ENCODE measurements at places on chromosomes 1 and 21. TPM values are rescaled to one million over a fixed set of nuclear protein-coding genes. Genes with fewer than 3 reads are reported as not detected.
A peak's percentile ranks its signal among the peaks of the same experiment; 100 is the strongest.

GRCh38 chr1:44808063-44808937 lies at the start of gene BTBD19:
TSS of gene BTBD19 (plus strand) at chr1:44808523. CDS start at chr1:44808821, 298 bp downstream.
- DNase-seq = peak; percentile 88
- H3K4me3 ChIP-seq = peak within 1 kb of the TSS; percentile 28
- peaks cover 30% of the 10 kb centered on the region for H3K4me1 ChIP-seq
- H3K36me3 ChIP-seq = peaks cover 5% of the 10 kb centered on the region

DNA sequence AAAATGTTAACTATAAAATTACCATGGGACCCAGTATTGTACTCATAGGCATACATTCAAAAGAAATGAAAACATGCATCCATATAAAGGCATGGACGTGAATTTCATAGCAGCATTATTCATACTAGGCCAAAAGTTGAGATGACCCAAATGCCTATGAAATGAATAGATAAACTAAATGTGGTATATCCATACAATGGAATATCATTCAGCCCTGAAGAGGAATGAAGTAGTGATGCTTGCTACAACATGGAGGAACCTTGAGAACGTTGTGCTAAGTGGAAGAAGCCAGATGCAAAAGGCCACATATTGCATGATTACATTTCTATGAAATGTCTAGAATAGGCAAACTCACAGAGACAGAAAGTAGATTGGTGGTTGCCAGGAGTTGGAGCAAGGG lies 127.1 kb upstream of the IPO9 start:
- no peak overlapping the region for H3K4me3 ChIP-seq
- no peak for DNase-seq
- peaks cover 13% of the 10 kb centered on the region for H3K36me3 ChIP-seq
- peaks cover 12% of the 10 kb centered on the region for H3K4me1 ChIP-seq

- peak; percentile 22 for DNase-seq
- no peaks in the 10 kb centered on the region for H3K36me3 ChIP-seq
- peak overlapping the region; percentile 84 for H3K27ac ChIP-seq
- no peaks in the 10 kb centered on the region for H3K27me3 ChIP-seq
Measured at GRCh38 chr1:113981962-113982931, 3.0 kb downstream of the OLFML3 start.

DNA sequence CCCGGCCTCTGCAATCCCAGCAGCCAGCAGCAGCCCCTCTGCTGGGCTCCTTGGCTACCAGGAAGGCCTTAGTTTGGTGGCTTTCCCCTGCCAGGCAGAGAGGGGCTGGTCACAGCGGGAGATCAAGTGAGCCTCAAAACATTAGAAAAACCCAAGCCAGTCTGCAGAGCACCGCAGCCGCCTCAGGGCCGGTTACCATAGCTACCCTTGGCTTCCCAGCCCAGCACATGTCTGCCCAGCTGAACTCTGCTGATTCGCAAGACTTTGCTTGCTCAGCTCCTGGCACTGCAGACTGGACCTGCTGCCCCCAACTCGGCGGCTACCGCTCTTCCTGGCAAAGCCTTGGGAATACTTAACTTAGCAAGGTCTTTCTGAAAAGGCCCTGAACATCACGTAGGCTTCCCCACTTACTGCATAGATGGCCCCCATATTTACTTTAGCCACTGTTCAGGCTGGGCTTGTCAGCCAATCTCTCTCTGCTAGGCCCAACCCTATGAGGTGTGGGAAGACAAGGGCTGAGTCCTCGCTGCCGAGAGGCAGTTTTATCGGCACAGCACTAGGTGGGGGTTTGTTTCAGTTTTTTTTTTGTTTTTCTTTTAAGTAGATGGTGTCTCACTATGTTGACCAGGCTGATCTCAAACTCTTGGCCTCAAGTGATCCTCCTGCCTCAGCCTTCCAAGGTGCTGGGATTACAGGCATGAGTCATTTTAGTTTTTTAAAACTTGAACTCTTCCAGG lies 28.6 kb upstream of the PLEKHG5 start:
- peaks cover 24% of the 10 kb centered on the region for H3K4me1 ChIP-seq
- H3K36me3 ChIP-seq = peaks cover 10% of the 10 kb centered on the region
- peak overlapping the region; percentile 7 for H3K4me3 ChIP-seq
- peak; percentile 96 for DNase-seq
- no peaks in the 10 kb centered on the region for H3K27me3 ChIP-seq

- no peaks in the 10 kb centered on the region for H3K36me3 ChIP-seq
- no peaks in the 10 kb centered on the region for H3K27me3 ChIP-seq
- DNase-seq = peak; percentile 11
Measured at GRCh38 chr1:66764994-66765578, 12.8 kb downstream of the DYNLT5 start.

GRCh38 chr1:43298055-43298454 lies 2.7 kb upstream of the TIE1 start:
- H3K4me3 ChIP-seq = no peak overlapping the region
- H3K27ac ChIP-seq = no peak overlapping the region
- peaks cover 7% of the 10 kb centered on the region for H3K4me1 ChIP-seq

- H3K4me1 ChIP-seq = no peaks in the 10 kb centered on the region
- no peak overlapping the region for H3K4me3 ChIP-seq
- no peaks in the 10 kb centered on the region for H3K27me3 ChIP-seq
- no peaks in the 10 kb centered on the region for H3K36me3 ChIP-seq
- no peak overlapping the region for H3K27ac ChIP-seq
Measured at GRCh38 chr21:42629933-42630589, 23.4 kb upstream of the PDE9A start.

- no peak for DNase-seq
- no peaks in the 10 kb centered on the region for H3K27me3 ChIP-seq
- peaks cover 12% of the 10 kb centered on the region for H3K4me1 ChIP-seq
- H3K36me3 ChIP-seq = peaks cover 14% of the 10 kb centered on the region
Measured at GRCh38 chr1:244866355-244866754, 2.0 kb upstream of the HNRNPU start.

DNA sequence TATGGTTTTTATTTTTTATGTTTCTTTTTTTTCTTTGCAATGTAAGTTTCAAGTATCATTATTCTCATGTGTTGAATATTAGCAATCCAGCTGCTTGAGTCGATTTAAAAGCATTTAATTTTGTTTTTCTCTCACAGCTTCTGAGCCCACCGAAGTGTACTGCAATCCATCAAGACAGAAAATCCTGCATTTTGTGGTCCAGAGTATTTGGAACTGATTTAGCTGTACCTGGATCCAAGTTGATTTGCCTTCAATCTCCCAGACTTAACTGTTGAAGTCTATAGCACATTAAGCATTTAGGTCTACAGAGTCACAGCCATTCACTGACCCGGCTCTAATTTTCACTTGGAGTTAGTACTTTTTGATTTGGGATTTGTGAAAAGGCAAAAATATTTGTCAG lies 622.9 kb upstream of the ADAMTS5 start:
- no peak overlapping the region for H3K4me3 ChIP-seq
- peaks cover 5% of the 10 kb centered on the region for H3K4me1 ChIP-seq
- DNase-seq = no peak
- no peaks in the 10 kb centered on the region for H3K27me3 ChIP-seq
- no peaks in the 10 kb centered on the region for H3K36me3 ChIP-seq

- peak; percentile 5 for DNase-seq
- no peaks in the 10 kb centered on the region for H3K36me3 ChIP-seq
- no peaks in the 10 kb centered on the region for H3K4me1 ChIP-seq
- no peaks in the 10 kb centered on the region for H3K27me3 ChIP-seq
Measured at GRCh38 chr1:74422421-74423292, 89.8 kb downstream of the LRRC53 start.

- no peaks in the 10 kb centered on the region for H3K36me3 ChIP-seq
- no peaks in the 10 kb centered on the region for H3K4me1 ChIP-seq
- H3K27me3 ChIP-seq = peaks cover 2% of the 10 kb centered on the region
- no peak overlapping the region for H3K27ac ChIP-seq
- no peak for DNase-seq
- H3K4me3 ChIP-seq = no peak overlapping the region
Measured at GRCh38 chr1:30272277-30273020, 450.9 kb downstream of the MATN1 start.

GRCh38 chr1:32759997-32760623 lies 57.0 kb downstream of the YARS1 start:
- H3K36me3 ChIP-seq = no peaks in the 10 kb centered on the region
- peaks cover 48% of the 10 kb centered on the region for H3K4me1 ChIP-seq
- H3K27me3 ChIP-seq = no peaks in the 10 kb centered on the region
- H3K27ac ChIP-seq = no peak overlapping the region

DNA sequence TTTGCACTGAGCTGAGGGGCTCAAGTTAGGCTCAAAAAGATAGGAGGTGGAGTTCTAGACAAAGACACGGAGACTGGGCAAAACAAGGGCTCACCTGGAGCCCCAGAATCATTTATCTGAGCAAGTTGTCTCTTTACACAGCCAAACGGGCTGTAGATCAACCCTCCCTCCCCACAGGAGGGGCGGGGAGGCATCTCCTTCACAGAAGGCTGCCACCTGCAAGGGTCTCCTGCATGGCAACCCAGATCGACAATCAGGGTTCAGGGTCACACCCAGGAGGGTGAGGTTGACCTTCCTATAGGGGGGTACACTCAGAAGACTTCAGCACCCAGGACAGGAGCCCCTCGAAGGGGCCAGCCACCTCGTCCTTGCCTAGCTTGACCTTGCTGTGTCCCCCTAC lies 84.0 kb downstream of the CD247 start:
- H3K4me3 ChIP-seq = no peak overlapping the region
- H3K36me3 ChIP-seq = no peaks in the 10 kb centered on the region
- DNase-seq = no peak
- H3K27me3 ChIP-seq = no peaks in the 10 kb centered on the region
- no peak overlapping the region for H3K27ac ChIP-seq

GRCh38 chr1:45334308-45335245 lies 5.4 kb upstream of the TOE1 start:
- no peak overlapping the region for H3K4me3 ChIP-seq
- DNase-seq = no peak
- no peak overlapping the region for H3K27ac ChIP-seq
- H3K36me3 ChIP-seq = peaks cover 5% of the 10 kb centered on the region
- H3K4me1 ChIP-seq = no peaks in the 10 kb centered on the region
- no peaks in the 10 kb centered on the region for H3K27me3 ChIP-seq

GRCh38 chr21:26377111-26377694 lies 195.9 kb downstream of the CYYR1 start:
- no peaks in the 10 kb centered on the region for H3K27me3 ChIP-seq

- DNase-seq = no peak
- no peaks in the 10 kb centered on the region for H3K27me3 ChIP-seq
- H3K27ac ChIP-seq = peak overlapping the region; percentile 80
- no peaks in the 10 kb centered on the region for H3K36me3 ChIP-seq
- peaks cover 18% of the 10 kb centered on the region for H3K4me1 ChIP-seq
- H3K4me3 ChIP-seq = peak overlapping the region; percentile 57
Measured at GRCh38 chr1:58815069-58815685, 31.3 kb upstream of the JUN start.

Gene LCE1A
- not detected for total RNA-seq

Gene KCNE2
- not detected for total RNA-seq

Gene HSD11B1
- not detected for total RNA-seq

Gene AGO3
- total RNA-seq = 30.4 TPM

Gene B3GALT2
- 0.81 TPM for total RNA-seq

Gene EPHA8
- total RNA-seq = 1.3 TPM

Gene EVA1C
- 0.10 TPM for total RNA-seq

Gene BTBD8
- total RNA-seq = 0.46 TPM

Gene SLAMF9
- total RNA-seq = not detected

Measured in SJCRH30 (cell line).